Stimulated activated CD4-positive, alpha-beta T cell treated with anti-CD3 and anti-CD28 coated beads, Interleukin-12 subunit alpha, Interleukin-12 subunit beta, amount 100 ng/mL, for 24 hours (primary cell): ENCODE measurements at places on chromosomes 1 and 21.

DNA sequence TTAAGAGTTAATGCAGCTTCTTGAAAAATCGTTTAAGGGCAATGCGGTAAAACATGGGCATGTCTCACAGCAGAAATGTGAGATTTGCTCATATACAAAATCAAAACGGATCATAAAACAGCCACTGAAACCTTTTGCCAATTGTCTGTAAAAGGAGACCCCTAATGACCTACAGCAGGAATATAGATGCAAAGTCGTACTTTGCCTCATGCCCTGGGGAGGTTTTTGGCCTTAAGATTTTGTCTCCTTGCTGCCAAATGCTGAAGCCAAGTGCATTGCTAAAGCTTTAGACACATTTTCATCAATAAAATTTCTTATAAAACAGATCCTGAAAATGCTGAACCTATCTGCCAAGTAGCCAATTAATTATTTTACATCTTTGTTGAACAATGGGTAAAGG lies 226.9 kb downstream of the TGFB2 start:
- DNase-seq: no peak

- DNase-seq: no peak
These were observed 37.4 kb downstream of the TMCO4 start for GRCh38 chr1:19762175-19762779.

- no peak for DNase-seq
These were observed 667.1 kb downstream of the LTN1 start for GRCh38 chr21:28325618-28326017.

GRCh38 chr1:119133987-119134386 lies 6.5 kb downstream of the WARS2 start:
- DNase-seq: no peak

GRCh38 chr1:193712392-193712791 lies 526.0 kb upstream of the B3GALT2 start:
- no peak for DNase-seq

DNA sequence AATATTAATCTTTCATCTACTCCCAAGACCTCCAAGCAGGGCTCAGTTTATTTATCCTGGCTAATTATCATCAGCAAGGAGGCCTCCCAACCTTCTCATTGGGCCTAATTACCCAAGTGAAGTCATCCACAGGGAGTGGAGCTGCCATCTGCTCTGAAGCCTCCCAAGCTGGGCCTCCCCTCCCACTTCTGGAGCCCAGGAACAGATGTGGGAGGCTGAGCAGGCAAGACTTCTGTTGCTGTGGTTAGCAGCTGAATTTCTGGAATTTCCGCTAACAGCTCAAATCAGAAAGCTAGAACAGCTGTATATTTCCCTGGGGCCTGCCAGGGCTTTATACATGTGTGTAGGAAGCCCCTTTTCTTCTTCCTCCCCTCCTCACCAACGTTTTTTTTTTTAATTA lies 127.5 kb downstream of the UCK2 start:
- DNase-seq: no peak

DNA sequence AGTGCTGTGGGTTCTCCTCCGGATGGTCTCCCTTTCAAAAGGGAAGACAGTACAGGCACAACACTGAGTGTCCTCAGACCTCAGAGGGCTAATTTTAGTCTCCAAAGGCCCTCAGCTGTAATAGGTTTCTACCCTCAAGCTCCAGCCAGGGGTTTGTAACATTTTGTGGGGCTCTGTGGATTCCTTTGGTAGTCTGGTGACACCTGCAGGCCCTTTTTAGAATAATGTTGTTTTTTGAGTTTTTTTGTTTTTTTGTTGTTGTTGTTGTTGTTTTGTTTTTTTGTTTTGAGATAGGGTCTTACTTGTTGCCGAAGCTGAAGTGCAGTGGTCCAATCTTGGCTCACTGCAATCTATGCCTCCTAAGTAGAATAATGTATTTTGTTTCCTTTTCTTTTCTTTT lies 15.0 kb upstream of the TMEM201 start:
- no peak for DNase-seq

DNA sequence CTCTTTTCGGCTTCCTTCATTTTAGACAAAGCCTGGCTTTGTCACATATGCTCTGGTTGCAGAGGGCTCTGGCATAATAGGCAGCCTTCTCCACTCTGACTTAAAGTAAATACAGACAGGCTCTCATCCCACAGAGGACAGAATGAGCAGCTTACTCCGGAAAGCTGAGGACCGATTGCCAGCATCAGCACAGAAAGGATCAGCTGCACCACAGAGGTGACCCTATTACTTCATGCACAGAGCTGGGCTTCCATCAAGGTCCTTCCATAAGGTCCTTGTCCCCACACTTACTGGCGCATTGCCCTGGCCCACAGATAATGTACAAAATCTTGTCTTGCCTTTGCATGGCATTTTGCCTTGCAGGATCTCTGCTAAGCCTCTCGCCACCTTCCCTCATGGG lies 67.6 kb downstream of the SEC16B start:
- no peak for DNase-seq

GRCh38 chr1:232528472-232529089 lies 101.4 kb downstream of the SIPA1L2 start:
- DNase-seq: no peak

- DNase-seq: no peak
These were observed 6.4 kb downstream of the RORC start for GRCh38 chr1:151825204-151825603.

DNA sequence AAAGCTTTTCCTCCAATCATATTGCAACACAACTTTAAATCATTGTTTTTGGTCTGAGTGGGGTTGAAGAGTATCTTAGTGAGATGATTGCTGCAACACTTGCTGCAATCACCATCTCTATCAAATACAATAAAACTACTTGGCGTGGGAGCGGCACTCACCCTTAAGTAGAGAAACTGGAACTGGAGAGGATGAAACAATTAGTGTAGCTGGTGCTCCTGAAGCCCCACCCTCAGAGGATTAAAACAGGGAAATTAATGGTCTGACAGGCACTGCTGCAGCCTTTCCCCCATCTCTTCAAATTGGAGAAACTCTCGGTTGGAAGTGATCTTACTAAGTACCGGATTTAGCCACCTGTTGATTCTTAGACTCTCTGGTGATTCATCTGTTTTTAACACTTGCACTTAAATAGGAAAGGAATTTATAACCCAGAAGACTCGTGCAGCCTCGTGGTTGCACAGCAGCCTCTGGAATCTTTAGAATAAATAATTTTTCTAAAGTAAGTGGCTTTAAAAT lies 80.5 kb upstream of the KIF26B start:
- DNase-seq: no peak
